Osteoblast (primary cell): ENCODE measurements at places on chromosomes 7 and 10. TPM values are rescaled to one million over a fixed set of nuclear protein-coding genes. Genes with fewer than 3 reads are reported as not detected.

DNA sequence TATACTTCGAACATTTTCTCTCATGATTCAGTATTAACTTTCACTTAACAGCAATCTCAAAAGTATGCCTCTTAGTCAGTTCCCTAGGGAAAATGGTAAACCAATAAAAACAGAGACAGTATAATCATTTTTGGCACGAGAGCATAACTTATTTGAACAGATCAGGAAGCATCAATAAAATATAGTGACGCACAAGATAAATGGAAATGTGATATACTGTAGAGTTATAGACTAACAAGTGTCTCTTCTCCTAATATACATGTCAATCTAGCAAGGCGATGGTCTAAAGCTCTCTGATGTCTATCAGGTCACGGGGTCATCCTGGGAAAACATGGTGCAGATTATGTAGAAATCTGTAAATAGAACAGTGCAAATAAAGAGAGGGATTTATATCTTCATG is 131.6 kb downstream of the HGF start:
- DNase-seq = no peak

DNA sequence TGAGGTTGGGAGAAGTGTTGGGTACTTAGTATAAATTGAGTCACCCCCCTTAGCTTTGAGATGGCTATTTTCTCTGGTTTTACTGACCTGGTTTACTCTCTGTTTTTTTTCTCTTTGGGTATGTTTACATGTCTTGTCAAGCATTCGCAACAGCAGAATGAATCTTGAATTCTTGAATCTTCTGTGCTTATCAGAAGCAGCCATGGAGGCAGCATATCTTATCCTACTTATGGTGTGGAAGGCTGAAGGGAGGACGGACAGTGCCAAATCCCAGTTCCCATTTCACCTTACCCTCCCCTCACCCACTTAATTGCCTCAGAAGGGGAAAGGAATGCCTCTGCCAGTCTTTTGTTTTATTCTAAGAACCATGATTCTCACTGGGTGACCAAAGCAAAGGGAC is 3.7 kb downstream of the SND1 start:
- DNase-seq = no peak

DNA sequence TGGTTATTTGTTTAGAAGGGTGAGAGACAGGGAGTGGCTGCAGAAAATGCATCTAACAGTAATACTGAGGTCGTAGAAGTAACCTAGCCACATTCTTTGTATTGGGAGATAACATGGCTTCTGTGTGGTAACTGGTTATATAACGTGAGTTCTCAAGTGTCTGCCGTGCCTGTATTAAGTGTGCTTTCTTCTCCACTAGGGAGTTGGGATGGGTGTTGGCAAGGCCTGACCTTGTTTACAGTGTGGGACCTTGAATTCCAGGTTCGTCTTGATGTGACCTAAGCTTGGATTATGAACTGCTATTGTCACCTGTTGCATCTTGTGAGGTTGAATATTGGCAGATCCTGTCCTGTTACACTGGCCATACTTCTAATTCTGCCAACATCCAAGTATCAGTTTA is 145.3 kb upstream of the NAMPT start:
- no peak for DNase-seq

- DNase-seq = peak; percentile 94
Observed at GRCh38 chr10:71213127-71213621, 804 bp downstream of the UNC5B start.

DNA sequence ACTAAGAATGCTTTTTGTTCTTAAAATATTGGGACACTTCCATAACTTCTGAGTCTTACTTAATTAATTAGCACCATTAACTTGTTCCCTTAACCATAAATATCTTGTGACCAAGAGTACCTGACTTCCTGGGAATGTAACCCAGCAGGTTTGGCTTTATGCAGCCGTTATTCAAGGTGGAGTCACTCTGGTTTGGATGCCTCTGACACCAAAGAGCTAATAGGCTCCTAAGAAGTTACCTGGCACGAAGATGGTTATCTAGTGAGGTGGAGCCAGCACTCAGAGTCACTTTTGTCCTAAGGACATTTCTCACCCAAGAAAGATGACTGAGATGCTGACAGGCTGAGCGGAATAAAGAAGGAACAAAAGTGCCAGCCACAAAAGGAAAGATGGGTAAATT is 172.3 kb downstream of the C1GALT1 start:
- DNase-seq = no peak

- no peak for DNase-seq
Observed at GRCh38 chr10:78529262-78529661, 495.6 kb downstream of the RPS24 start.

DNA sequence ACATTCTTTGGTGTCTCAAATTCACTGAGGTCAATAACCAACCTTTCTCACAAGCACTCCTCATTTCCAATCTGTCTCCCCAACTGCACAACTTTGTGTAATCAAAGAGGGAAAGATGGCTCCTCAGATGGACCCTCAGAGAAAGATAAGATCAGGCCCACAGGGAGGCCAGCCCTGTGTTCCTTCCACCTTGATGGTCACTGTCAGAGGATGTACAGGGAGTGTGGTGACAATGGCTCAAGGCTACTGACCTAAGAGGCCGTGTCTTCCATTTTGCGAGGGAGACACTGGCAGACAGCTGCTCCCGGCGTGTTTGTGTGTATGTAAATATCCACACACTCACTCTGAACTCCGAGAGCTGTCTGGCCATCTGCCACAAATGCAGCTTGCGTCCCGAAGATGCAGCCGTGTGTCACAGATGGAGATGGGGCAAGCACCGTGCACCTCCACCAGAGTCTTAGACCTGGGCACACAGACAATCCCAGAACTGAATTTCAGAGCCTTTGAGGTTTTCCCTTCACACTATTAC is 712.1 kb upstream of the NRP1 start:
- DNase-seq = no peak

DNA sequence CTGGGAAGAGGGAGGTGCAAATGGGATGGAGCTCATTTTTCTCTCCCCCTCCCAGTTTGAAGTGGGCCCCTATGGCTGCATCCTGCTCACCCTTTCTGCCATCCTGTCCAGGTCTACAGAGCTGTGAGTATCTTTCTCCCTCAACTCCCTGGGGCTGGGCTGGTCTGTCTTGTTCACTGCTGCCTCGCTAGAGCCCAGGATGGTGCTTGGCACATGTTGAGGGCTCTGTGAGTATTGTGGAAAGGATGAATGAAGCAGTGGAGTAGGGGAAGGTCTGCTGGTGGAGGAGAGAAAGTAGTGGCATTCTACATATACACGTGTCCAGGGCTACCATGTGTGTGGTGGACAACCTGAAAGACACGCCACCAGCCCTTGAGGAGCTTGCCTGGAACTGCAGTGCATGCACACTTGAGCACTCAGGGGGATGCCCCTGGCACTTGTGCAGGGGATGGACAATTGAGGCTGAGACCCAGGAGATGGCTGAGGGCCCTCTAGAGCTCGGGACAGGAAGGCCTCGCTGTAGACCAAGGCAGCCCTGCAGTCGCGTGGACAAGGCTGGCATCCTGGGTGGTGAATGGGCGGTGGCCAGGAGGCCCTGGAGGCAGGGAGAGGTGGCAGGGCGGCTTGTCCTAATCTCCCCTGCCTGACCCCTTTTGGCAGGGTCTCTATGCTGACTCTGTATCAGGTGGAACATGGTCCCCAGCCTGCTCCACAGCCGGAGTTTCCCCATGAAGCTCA is 52.3 kb upstream of the AQP1 start:
- DNase-seq = peak; percentile 61

GRCh38 chr7:102220229-102220850 is 66.3 kb upstream of the SH2B2 start:
- no peak for DNase-seq

SRI gene
- 66.3 and 77.1 TPM in 2 replicates for total RNA-seq

GNGT1 gene
- total RNA-seq = not detected in 2 replicates

ATP5F1C gene
- 209 and 232 TPM in 2 replicates for total RNA-seq

HMX3 gene
- total RNA-seq = not detected in 2 replicates

C1QL3 gene
- not detected in 2 replicates for total RNA-seq

PHYHIPL gene
- not detected in 2 replicates for total RNA-seq

UCN3 gene
- not detected in 2 replicates for total RNA-seq
